Stimulated activated CD4-positive, alpha-beta T cell treated with anti-CD3 and anti-CD28 coated beads, TNF-alpha, amount 100 ng/mL, for 1 hour (primary cell): ENCODE measurements at places on chromosomes 3 and 15.

DNA sequence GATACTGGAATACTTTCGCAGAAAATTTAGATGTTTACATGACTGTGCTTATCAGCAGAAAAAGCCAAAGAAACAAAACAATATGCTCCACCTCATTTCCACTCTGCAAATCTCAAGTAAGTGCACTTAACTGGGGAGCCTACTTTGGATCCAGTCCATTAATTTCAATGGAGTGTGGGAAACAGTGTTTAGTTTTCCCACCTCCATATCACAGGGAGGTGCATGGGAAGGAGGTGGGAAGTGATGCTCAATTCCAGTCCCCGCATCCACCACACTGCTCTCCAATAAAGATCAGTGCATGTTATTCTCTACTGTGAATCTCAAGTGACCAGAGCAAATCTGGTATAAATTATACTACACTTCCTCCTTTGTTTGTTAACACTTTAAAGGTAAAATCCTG, 2.9 kb downstream of the NEDD4 start:
- no peak for DNase-seq

- DNase-seq: no peak
Observed at GRCh38 chr3:103440539-103441203, 1005.9 kb downstream of the ZPLD1 start.

GRCh38 chr3:99586701-99587100, 51.7 kb upstream of the COL8A1 start:
- DNase-seq: no peak

- DNase-seq: no peak
Observed at GRCh38 chr15:32698773-32699390, 18.9 kb upstream of the GREM1 start.

GRCh38 chr3:100426067-100426682, 24.8 kb downstream of the LNP1 start:
- no peak for DNase-seq
